ENCODE measurements at places on chromosomes 2 and 18.

DNA sequence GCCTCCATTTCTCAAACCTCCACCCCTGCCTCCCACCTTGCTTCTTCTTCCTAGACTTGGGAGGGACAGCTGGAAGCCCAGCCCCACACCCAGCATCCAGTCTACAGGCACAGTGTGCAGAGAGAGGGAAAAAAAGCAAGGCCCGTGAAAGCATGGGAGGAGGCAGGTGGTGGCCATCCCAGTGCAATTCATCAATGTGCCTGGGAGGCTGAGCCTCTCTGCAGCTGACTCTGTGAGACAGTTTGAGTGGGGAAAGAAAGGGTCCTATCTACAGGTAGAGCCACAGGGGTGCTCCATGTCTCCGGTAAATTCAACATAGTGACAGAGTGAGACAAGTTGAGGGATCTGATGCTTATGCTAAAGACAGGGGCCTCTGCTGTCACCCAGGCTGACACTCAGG lies 340.6 kb downstream of the DYSF start:
- DNase-seq, result no peak

- peak; percentile 65 for DNase-seq
Observed at GRCh38 chr18:42182728-42183700, 228.0 kb downstream of the PIK3C3 start.

- DNase-seq, result peak; percentile 42
Observed at GRCh38 chr18:22347606-22348511, 69.9 kb downstream of the CTAGE1 start.

DNA sequence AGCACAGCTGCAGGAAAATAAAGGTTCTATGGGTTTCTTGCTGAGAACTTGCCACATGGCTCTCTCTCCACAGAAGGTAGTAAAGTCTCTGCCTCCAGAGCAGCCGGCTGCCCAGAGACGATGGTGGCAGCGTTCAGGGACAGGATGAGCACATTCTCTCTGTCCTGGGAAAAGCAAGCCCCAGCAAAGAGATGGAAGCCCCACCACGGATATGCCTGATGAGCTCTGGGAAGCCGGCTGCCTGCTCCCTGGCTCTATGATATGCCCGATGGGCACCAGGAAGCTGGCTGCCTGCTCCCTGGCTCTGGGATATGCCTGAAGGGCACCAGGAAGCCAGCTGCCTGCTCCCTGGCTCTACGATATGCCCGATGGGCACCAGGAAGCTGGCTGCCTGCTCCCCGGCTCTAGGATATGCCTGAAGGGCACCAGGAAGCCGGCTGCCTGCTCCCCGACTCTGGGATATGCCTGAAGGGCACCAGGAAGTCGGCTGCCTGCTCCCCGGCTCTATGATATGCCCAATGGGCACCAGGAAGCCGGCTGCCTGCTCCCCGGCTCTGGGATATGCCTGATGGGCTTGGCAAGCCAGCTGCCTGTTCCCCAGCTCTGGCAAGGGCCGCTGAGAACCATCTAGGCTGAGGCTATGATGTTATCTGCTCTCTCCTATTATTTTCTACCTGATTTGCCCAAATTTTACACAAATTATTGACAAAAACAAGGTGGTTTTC lies 21.5 kb upstream of the SNTG2 start:
- no peak for DNase-seq

- no peak for DNase-seq
Observed at GRCh38 chr2:118169359-118170005, 81.2 kb downstream of the INSIG2 start.

GRCh38 chr18:25743646-25744151 lies 346.7 kb downstream of the SS18 start:
- no peak for DNase-seq

DNA sequence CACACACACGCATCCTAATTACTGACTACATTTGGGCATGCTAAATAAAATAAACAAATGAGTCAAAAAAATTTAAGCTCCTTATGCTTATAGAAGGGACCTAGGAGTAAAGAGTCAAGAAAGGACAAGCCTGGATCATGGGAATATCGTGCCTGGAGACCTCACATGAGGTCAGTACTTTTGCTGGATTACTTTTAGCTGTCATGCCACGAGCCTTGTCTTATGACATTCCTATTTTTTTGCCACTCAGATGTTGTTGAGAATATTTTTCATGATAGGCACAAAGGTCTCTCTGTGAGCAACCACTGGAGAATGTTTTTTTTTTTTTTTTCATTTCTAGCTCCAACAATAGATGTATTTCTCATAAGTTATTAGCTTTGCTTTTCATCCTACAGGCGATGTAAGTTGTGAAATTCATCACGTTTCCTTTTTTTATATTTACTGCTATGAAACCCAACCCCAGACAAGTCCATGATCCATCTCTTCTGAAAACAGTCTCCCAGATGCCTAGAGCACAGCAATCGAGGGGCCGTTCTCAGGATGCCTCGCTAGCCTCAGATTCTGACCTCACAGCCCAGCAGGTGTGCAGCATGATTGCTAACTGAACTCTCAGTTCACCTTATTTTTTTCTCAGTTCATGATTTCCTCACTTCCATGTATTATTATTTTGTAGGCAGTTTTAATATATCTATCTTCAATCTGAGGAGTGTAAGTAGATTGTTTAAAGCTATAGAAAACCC lies 464.5 kb downstream of the IRS1 start:
- peak; percentile 63 for DNase-seq

DNA sequence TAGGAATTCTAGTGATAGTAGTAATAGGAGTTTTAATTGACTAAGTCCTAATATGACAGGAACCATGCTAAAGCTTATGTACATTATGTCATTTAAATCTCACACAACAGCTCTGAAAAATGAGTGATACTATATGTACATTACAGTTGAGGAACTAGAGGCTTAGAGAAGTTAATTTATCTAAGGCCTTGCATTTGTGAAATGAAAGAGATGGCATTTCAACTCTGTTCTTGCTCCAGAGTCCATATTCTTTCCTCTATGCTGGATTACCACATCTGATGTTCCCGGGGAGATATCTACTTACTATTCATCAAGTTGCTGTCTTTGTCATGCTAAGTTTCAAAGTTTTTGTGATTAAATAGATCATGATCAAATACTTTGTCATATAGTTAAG lies 5.7 kb downstream of the AGPS start:
- DNase-seq, result peak; percentile 48

DNA sequence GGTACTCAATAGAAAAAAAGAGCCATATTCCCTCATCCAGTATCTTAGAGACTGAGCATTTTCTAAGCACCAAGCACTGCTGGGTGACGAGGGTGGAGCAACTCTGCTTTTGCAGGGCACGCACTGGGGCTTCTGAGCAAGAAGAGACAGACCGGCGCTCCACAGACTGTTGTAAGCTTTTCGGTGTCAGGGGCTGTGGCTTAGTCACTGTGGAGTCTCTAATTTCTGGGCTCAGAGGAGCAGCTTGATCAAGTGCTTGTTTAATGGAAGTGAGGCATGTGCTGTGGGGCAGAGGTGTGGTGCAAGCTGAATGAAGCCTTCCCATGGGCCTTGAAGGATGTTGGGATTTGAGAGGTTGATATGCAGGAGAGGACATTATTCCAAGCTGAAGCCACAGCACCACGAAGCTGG lies 227.1 kb downstream of the MYCN start:
- DNase-seq, result no peak

DNA sequence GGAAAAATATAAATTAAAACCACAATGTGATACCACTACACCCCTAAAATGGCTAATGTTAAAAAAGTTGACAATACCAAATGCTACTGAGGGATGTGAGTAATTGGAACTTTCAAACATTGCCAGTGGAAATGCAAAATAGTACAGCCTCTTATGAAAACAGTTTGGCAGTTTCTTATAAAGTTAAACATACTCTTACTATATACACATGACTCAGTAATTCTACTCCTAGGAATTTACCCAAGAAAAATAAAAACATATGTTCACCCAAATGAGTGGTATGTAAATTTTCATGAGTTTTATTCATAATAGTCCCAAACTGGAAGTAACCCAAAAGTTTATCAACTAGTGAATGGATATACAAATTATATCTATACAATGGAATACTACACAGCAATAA lies 228.0 kb downstream of the CYP26B1 start:
- DNase-seq, result no peak

- no peak for DNase-seq
Observed at GRCh38 chr2:133605766-133606137, 37.5 kb upstream of the NCKAP5 start.

DNA sequence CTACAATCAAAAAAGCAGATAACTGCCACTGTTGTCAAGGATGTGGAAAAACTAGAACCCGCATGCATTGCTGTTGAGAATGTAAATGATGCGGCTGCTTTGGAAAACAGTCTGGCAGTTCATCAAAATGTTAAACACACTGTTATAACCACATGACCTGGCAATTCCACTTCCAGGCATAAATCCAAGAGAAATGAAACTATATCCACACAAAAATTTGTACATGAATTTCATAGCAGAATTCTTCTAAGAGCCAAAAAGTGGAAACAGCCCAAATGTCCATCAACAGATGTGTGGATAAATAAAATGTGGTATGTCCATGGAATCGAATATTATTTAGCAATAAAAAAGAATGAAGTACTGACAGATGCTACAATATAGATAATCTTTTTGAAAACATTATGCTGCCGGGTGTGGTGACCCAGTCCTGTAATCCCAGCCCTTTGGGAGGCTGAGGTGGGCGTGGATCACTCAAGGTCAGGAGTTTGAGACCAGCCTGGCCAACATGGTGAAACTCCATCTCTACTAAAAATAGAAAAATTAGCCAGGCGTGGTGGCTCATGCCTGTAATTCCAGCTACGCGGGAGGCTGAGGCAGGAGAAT lies 32.0 kb downstream of the ERCC3 start:
- peak; percentile 7 for DNase-seq

DNA sequence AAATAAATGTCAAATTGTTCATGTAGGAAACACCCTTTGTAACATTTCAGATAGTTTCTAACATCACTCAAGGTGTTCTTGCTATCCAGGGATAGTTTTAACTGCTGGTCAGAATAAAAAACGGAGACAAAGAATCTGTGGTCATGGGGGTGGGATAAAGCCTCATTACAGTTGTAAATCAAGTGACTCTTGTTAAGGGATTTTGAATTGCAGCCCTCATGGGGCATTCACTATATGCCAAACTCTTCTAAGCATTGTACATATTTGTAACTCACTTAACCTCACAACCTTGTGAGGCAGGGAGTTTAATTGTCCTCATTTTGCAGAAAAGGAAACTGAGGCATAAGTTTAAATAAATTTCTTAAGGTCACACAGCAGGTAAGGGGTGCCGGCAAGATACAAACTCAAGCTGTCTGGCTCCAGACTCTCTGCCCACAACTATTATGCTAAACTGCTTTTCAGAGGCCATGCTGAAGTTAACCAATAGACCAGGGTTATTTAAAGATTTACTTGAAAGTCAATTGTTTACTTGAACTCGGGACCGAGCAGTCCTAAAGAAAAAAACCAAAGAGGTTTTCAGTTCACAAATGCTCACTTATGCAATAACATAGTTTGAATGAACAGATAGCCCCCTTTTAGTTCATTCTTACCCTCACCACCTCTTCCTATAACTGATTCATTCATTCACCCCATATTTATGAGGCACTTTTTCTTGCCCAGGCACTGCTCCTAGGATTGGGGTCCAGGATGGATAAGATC lies 121.6 kb upstream of the FZD5 start:
- DNase-seq, result no peak

GRCh38 chr2:70094171-70094977 lies 7.1 kb downstream of the PCBP1 start:
- no peak for DNase-seq

DNA sequence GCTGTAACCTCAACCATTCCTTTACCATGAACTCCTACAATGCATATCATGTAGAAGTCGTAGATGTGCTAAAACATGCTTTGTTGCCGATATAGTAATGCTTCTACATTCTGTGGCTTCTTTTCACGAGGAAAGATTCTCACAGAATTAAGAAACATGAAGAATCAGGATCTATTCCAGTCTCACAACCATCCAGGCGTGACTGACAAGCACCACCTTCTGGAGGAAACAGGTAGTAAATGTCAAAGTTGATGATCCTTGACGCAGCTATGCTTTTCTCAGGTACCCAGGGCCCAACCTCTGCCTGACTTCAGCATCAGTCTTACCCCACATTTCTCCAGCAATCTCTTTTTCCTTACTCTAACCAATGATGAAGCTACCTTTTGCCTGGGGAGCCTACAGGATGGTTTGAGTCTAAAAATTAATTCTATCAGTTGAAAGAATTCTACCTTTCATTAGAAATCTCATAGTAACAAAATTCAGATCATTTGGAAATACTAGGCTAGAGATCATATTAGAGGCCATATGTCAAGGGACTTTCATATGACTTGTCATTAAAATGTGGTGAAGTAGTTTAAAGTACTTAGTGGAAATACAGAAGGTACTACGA lies 123.3 kb upstream of the RND3 start:
- peak; percentile 67 for DNase-seq

DNA sequence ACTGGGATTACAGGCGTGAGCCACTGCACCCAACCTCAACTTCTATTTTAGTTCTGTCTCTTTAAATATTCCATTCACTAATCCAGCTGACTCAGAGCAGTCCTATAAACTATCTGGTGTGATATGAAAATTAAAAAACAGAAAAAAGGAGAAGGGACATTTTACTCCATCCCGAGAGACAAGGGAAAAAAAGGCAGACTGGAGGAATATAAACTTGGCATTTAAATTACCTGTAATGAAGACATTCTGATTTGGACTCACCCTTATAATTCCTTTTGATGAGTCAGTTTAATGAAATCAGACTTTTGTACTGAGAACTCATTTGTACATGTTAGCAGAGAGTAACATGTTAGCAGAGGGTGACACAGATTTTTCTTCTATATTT lies 74.8 kb upstream of the RIOK3 start:
- DNase-seq, result peak; percentile 37

GRCh38 chr2:46294176-46294836 lies 2.9 kb upstream of the EPAS1 start:
- DNase-seq, result no peak

DNA sequence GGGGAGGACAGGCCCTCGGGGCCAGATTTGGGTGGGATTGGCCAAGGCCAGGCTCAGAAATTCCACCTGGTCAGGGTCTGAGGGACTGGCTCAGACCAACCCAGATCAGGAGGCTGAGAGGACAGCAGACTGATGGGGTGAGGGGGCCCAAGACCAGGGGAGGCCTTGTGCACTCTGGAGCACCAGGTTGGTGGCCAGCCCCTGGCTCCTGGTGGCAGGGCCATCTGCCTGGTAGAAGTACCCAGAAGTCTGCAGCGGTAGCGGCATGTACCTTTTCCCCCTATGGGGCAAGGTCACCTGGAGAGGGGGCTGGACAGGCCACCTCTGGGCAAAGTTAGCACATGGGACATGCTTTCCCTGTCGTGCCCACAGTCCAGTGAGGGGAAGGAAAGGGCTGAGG lies 21.2 kb upstream of the ODC1 start:
- DNase-seq, result no peak
